ENCODE measurements at places on chromosomes 13 and 19.
A peak's percentile ranks its signal among the peaks of the same experiment; 100 is the strongest.

DNA sequence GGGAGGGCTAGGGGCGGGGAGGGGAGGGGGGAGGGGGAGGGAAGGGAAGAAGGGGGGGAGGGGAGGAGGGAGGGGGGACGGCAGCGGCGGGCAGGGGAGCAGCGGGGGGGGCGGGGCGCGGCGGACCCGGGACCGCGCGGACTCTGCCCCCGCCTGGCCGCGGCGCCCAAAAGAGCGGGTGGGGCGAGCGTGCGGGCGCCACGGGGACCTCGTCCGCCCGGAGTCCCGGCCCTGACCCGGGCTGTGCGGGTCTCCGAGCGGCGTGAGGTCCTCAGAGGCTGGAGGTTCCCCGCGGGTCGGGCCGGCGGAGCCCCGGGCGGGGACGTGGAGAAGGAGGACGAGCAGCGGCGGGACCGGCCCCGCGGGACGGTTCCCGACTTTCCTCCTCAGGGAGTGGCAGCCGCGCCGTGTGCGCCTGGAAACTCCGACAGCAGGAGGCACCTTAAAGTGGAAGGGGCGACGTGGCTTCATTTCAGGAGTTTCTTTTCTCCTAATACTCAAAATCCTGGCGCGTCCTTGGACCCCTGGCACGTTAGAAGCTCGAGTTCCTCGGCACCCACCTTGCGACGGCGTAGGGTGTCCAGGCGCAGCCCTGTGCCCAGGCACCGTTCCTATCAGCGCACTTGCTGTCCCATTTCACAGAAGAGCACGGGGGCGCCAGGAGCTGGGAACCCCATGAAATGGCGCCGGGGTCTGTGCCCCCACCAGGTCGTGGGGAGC lies 518 bp upstream of the PLPP2 start:
- DNase-seq = peak; percentile 49

GRCh38 chr13:50229960-50230661 lies 214.9 kb downstream of the KCNRG start:
- DNase-seq = no peak

GRCh38 chr13:93534181-93534700 lies 307.6 kb downstream of the GPC6 start:
- no peak for DNase-seq

DNA sequence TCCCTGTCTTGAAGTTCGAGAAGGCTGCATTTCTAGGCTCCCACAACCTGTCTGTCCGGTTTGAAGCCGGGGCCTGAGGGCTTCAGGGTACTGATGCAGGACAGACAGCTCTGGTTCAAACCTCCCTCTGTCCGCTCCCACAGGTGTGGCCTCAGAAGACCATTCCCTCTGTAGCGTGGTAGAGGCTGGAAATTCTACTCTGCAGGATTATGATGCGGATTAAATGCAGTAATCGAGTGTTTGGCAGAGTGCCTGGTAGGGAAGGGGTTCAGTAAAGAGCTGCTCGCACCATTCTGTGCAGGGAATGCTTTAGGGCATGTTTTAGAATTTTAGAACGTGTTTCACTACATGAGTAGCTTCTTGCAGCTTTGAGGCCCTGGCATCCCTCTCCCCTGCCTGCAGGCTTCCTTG lies 30.5 kb downstream of the PPP1R37 start:
- no peak for DNase-seq

DNA sequence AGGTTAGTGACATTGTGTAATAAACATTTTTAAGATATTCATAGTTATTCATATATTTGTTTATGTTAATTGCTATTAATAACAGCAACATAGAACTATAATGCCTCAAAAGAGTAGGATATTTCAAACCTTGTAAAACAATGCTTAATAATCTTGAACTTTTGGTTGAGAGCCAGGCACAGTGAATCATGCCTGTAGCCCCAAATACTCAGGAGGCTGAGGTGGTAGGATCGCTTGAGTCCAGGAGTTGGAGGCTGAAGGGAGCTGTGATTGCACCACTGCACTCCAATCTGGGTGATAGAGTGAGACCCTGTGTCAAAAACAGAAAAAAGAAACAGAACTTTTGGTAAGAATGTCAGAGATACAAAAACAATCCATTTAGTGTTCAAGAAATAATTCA lies 213.9 kb upstream of the SLITRK1 start:
- DNase-seq = no peak

- DNase-seq = peak; percentile 54
These were observed 380.0 kb upstream of the SGCG start for GRCh38 chr13:22800526-22801401.

DNA sequence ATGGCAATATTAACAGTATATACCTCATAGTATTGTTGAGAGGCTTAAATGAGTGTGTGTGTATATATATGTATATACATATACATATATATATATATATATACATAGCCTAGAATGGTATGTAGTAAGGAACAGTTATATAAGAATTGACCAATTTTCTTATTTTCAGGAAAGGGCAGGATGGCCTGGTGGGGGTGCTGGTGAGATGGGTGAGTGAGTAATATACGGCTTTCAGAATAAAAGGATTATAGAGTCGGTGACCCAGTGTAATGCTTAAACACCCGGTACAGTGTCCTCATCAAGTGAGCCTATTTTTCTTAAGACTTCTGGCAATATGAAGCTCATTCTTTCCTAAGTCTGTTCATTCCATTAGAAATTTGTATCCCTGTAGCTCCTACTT lies 11.7 kb upstream of the FAM216B start:
- no peak for DNase-seq

DNA sequence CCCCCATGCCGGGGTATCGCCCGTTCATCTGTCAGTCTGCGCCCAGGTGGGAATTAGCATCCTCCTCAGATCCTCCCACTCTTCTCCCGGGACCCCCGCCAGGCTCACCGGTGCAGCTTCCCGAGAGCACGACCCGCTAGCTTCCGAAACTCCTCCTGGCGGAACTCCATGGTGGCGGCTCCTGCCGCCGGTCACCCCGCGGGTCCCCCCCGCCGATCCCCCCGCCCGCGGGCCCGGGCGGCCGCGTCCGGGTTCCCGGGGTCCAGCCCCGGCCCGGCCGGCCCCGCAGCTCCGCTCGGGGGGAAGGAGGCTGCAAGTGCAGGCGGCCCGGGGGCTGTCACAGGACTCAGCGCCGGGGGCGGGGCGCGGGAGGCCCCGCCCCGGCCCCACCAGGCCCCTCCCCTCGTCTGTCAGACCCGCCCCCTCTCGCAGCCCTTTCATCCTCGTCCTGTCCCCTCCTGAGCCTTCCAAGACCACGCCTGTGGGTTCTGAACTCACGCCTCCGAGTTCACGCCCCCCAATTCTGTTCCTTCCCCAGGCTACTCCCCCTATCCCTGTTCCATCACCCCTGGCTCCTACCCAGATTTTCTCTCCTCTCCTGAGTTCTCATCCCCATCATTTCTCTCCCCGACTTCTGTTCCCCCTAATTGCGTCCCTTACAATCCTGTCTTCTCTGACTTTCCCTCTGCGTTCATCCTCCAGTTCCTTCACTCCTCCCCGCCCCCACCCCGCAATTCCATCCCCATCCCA lies at the start of gene SLC17A7:
Gene SLC17A7, minus strand, starts transcription at position 318 of the 750 bp plus-strand sequence. Its CDS starts 148 bp downstream, at position 170.
- no peak for DNase-seq

- DNase-seq = no peak
These were observed 64.6 kb downstream of the SLC7A1 start for GRCh38 chr13:29530901-29531300.

DNA sequence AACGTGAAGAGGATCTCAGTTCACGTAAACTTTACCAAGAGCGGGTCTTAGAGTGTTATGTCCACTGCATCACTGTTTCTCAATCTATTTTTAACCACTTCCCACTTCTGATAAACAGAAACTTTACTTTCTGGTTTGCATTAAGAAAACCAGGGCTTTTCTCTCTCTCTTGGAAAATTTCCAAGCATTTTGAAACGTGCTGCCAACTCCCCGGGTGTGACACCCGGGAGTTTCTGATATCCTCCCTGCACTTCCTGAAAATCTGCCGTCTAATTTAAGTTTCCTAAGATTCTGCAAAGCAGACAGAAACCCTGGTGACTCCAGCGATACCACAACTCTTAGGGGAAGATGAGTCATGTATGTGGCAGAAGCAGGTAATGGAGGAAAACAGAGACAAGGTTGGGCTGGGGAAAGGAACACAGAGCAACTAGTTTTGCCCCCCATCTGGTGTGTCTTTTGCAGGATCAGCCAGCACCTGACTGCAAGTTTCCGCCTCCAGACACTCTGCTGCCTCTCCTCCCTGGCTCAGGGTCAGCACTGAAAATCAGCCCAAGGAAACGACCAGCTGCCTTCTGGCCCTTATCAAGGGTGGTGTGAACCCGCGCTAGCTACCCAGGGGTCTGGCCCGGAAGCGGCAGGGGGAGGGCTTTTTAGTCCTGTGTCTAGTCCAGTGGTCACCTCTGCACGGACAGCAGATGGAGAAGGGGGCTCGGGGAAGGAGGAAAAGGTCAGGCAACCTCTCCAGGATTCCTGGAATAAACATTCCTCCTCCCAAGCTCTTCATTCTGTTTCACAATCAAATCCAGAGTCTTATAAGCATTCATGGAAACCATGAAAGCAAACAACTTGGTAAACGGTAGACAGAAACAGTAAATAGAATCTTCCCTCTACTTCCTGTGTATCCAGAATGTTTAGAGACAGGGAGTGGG lies 11.3 kb upstream of the FFAR2 start:
- DNase-seq = no peak
